B cell (primary cell): ENCODE measurements at places on chromosomes 2 and 18. TPM values are rescaled to one million over a fixed set of nuclear protein-coding genes. Genes with fewer than 3 reads are reported as not detected.

EFHD1 gene
- not detected in 2 replicates for total RNA-seq

GRCh38 chr18:75157851-75158250 lies 51.1 kb downstream of the PTGR3 start:
- H3K4me3 ChIP-seq: no peak overlapping the region
- DNase-seq: no peak
- no peak overlapping the region for H3K27ac ChIP-seq
- H3K27me3 ChIP-seq: no peaks in the 10 kb centered on the region
- no peaks in the 10 kb centered on the region for H3K36me3 ChIP-seq

PJVK gene
- 4.0 and 7.9 TPM in 2 replicates for total RNA-seq

- peak; percentile 41 for DNase-seq
- H3K27me3 ChIP-seq: peaks cover 32% of the 10 kb centered on the region
- H3K4me3 ChIP-seq: peak within 1 kb of the TSS; percentile 51
- no peak within 1 kb of the TSS for H3K27ac ChIP-seq
These were observed at the start of gene ANKRD29 for GRCh38 chr18:23662309-23663263. ANKRD29 (minus strand) TSS chr18:23662911; CDS start chr18:23662730, 181 bp downstream.

- peaks cover 38% of the 10 kb centered on the region for H3K36me3 ChIP-seq
- no peaks in the 10 kb centered on the region for H3K4me1 ChIP-seq
- no peaks in the 10 kb centered on the region for H3K27me3 ChIP-seq
- H3K27ac ChIP-seq: no peak overlapping the region
These were observed 21.3 kb downstream of the NOL10 start for GRCh38 chr2:10668402-10669012.
